Hepatocyte (in vitro differentiated cells): ENCODE measurements at places on chromosomes 2 and 18.

GRCh38 chr2:1462994-1463393, 49.7 kb downstream of the TPO start:
- no peak for DNase-seq

- no peak for DNase-seq
Observed at GRCh38 chr2:19046986-19047780, 311.2 kb downstream of the OSR1 start.

- no peak for DNase-seq
Observed at GRCh38 chr18:59704146-59704545, 6.9 kb upstream of the CCBE1 start.

- no peak for DNase-seq
Observed at GRCh38 chr2:186771395-186771794, 77.5 kb downstream of the FAM171B start.

- DNase-seq: no peak
Observed at GRCh38 chr18:77305676-77306075, 56.0 kb downstream of the GALR1 start.

DNA sequence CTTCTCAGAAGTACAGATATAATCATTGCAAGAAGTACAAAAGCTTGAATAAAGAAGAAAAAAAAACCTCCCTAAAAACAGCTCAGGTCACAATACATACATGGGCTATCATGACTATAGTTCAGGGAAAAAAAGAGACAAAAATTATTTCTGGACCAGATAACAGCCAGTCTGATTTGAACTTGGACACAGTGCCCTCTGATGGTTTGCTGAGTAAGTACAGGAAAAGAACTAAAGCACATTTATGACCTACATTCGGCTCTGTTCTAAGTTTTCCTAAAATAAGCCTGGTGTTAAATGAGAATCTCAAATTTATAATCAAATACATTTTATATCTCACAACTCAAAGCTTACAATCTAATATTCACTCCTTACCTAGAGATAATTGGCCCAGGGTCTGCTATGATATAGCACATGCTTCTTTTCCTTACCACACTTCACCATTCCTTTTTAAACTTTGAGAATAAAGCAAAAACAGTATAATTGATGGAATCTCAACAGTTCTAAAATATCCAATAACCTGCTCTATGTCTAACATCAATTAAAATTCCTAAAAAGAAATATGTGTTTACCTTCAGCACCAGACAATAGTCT, 81.1 kb downstream of the RAPH1 start:
- peak; percentile 70 for DNase-seq
